ENCODE measurements at places on chromosomes 11 and 22. TPM values are rescaled to one million over a fixed set of nuclear protein-coding genes. Genes with fewer than 3 reads are reported as not detected.

Gene THRSP
- under 0.01 TPM for total RNA-seq

Gene MIOX
- total RNA-seq = under 0.01 TPM

Gene KCNK7
- total RNA-seq = under 0.01 TPM

Gene DCHS1
- total RNA-seq = 11.0 TPM

Gene OR4S2
- total RNA-seq = not detected

Gene PARVG
- not detected for total RNA-seq

Gene DENND5A
- 235 TPM for total RNA-seq

Gene ABCG4
- under 0.01 TPM for total RNA-seq

DNA sequence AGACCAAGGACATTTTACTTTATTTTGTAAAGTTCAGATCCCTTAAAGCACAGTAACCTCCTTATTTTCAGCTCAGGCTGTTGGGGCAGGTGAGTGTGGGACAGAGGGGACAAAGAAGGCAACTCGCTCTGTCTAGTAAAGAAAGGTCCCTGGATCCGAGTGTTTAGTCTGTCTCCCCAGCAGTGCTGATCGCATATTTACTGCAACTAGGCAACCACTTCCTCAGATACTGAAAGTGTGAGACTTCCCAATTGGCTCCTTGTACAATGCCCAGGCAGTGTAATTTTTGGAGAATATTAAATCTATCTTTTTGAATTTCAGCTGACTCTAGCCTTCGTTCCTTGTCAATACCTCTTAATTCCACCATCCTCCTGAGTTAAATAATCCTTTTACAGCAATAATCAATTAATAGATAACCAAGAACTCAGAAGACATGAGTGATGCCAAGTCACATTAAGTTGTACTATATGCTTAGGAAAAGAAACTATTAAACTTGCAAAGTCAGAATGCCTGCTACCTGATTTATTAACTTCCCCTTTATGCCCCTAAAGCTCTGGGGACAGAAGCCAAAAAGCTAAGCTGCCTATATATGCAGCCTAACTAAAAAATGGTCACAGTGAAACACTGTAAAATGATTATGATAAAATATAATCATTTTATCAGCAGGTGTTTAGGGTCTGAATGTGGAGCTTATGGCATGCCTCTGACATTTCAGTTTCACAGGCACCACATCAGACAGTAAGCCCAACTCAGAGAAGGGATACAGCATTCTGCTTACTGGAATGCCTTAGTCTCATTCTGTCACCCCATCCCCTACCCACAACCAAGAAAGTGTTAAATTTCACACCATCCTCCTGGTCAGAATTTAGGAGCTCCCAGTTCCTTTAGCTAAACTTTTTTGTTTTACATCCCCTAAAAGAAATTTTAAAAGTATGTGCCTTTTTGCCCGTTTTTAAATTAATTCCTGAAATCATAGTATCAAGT is 138.7 kb downstream of the TRIM44 start:
- no peaks in the 10 kb centered on the region for H3K27me3 ChIP-seq
- H3K4me1 ChIP-seq = peaks cover 9% of the 10 kb centered on the region
- no peak for DNase-seq

- DNase-seq = no peak
- no peaks in the 10 kb centered on the region for H3K36me3 ChIP-seq
- H3K4me1 ChIP-seq = no peaks in the 10 kb centered on the region
- H3K27me3 ChIP-seq = no peaks in the 10 kb centered on the region
These were observed 219.9 kb upstream of the GRIA4 start for GRCh38 chr11:105389952-105390351.

- no peak for DNase-seq
- no peaks in the 10 kb centered on the region for H3K27me3 ChIP-seq
- no peak overlapping the region for H3K4me3 ChIP-seq
- H3K36me3 ChIP-seq = no peaks in the 10 kb centered on the region
These were observed 489.5 kb downstream of the TBC1D22A start for GRCh38 chr22:47251911-47252310.

DNA sequence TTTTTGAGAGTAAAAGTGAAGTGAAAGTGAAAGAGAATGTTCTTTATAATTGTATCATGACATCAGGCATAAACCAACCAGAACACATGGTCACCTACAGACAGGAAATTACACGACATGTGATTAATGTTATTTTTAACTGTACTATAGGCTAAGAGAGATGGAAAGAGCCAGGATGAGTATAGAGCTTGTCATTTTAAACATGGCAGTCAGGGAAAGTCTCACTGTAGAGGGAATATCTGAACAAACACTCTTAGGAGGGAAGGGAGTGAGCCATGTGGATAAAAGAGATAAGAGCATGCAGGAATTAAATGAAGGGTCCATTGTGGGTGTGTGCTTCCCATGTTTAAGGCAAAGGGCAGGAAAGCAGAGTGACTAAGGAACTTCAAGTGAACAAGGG is 599.1 kb upstream of the FAT3 start:
- H3K27me3 ChIP-seq = no peaks in the 10 kb centered on the region
- DNase-seq = no peak
- H3K4me1 ChIP-seq = no peaks in the 10 kb centered on the region
- no peaks in the 10 kb centered on the region for H3K36me3 ChIP-seq
- H3K27ac ChIP-seq = no peak overlapping the region

GRCh38 chr22:33656808-33657628 is 263.3 kb downstream of the LARGE1 start:
- no peak overlapping the region for H3K4me3 ChIP-seq
- H3K27ac ChIP-seq = no peak overlapping the region
- no peaks in the 10 kb centered on the region for H3K4me1 ChIP-seq
- no peaks in the 10 kb centered on the region for H3K27me3 ChIP-seq

- H3K27ac ChIP-seq = no peak overlapping the region
- H3K4me1 ChIP-seq = peaks cover 4% of the 10 kb centered on the region
- DNase-seq = peak; percentile 96
- H3K36me3 ChIP-seq = no peaks in the 10 kb centered on the region
- no peaks in the 10 kb centered on the region for H3K27me3 ChIP-seq
These were observed 42.2 kb upstream of the FBLN1 start for GRCh38 chr22:45460288-45461109.

DNA sequence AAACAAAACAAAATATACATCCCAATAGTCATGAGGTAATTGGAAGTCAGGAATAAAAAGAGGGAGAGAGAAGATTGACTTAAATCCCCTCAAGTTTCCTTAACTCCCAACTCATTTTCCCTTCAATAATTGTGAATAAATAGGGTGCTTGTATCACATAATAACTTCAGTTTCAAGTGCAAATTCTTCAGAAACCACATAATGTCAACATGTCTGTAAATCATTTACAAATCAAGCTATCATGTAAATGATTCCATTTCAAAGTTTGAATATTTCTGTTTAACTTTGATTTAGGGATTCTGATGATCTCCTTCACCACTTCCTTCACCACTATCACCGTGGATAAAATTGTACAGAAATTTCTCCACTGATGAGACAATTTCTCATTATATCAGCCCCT is 23.2 kb downstream of the CASP5 start:
- no peak for DNase-seq
- no peak overlapping the region for H3K4me3 ChIP-seq
- H3K36me3 ChIP-seq = no peaks in the 10 kb centered on the region
- H3K27ac ChIP-seq = no peak overlapping the region

DNA sequence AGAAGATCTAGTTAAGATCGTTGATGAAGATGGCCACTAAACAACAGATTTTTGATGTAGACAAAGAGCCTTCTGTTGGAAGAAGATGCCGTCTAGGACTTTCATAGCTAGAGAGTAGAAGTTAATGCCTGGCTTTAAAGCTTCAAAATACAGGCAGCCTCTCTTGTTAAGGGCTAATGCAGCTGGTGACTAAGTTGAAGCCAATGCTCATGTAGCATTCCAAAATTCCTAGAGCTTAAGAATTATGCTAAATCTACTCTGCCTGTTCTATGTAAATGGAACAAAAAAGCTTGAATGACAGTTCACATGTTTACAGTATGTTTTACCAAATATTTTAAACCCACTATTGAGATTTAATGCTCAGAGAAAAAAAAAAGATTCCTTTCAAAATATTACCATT is 492.6 kb downstream of the CNTN5 start:
- no peaks in the 10 kb centered on the region for H3K36me3 ChIP-seq
- H3K4me1 ChIP-seq = no peaks in the 10 kb centered on the region

DNA sequence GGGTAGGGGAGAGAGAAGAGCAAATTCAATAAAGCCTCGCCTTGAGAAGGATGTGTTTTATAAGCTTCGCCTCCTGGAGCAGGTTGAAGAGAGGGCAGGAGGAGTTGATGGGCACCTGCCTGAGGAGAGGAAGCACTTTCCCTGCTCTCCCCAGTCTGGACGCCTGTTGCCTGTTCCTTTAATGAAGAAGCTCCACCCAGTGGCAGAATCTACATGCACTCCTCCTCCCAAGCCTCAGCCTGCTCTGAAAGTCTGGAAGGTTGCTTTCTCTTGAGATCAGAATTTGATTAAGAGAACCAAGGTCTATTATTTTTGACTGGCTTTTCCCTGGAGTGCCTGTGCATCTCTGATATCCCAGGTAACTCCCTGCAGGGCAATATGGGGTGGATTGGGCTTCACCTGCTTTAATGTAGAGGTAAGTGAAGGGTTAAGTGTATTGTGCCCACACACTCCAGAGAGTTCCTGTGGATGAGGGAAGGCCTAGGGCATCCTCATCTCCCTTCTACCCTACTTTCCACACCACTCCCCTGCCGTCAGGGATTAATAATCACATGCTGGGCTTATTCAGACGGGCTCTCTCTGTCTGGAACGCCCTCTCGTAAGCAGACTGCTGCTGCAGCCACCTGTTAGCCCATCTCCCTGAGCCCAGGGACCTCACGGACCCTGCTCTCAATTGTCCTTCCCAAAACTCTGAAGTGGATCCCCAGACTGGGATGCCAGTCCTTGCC is 22.3 kb downstream of the NTM start:
- H3K4me3 ChIP-seq = no peak overlapping the region
- H3K27me3 ChIP-seq = no peaks in the 10 kb centered on the region
- H3K36me3 ChIP-seq = no peaks in the 10 kb centered on the region
- no peak overlapping the region for H3K27ac ChIP-seq
- no peak for DNase-seq
- H3K4me1 ChIP-seq = no peaks in the 10 kb centered on the region

DNA sequence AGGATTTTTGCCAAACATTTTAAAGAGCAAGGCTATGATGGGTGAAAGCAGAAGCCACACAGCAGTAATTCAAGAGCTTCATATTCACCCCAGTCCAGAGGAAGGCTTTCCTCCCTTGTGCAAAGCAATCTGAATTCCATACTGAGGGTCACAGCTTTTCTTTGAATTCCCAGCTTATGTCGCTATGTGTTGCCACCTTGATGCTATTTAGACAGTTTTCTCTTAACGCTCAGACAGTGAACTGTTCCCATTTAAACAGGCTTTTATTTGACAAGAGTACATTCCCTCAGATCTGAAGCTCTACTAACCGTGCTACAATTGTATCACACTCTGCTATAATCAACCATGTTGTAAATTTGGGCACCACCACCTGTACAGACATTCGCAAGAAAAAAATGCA is 279.7 kb downstream of the CADM1 start:
- no peaks in the 10 kb centered on the region for H3K36me3 ChIP-seq
- H3K4me1 ChIP-seq = no peaks in the 10 kb centered on the region
- DNase-seq = no peak
- no peak overlapping the region for H3K4me3 ChIP-seq

DNA sequence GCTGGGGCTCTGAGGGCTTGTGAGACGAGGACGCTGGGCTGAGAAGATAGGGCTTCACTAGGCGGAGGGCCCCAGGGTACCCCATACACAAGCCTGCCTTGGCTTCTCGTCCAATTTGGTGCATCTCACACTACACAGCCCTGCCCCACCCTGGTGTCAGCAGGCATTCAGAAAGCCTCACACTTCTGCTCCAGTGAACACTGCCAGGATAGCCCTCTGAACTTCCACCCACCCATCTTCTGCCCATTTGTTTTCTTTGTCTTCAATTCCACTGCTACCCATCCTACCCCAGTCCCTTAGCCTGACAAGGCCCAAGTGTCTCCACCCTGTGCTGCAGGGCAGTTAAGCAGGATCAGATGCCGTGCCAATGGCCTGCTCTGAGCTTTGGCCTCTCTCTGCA is 1.9 kb upstream of the BUD13 start:
- H3K27me3 ChIP-seq = no peaks in the 10 kb centered on the region
- H3K4me3 ChIP-seq = no peak overlapping the region
- no peak overlapping the region for H3K27ac ChIP-seq
- DNase-seq = no peak
- peaks cover 7% of the 10 kb centered on the region for H3K4me1 ChIP-seq
- H3K36me3 ChIP-seq = peaks cover 6% of the 10 kb centered on the region

DNA sequence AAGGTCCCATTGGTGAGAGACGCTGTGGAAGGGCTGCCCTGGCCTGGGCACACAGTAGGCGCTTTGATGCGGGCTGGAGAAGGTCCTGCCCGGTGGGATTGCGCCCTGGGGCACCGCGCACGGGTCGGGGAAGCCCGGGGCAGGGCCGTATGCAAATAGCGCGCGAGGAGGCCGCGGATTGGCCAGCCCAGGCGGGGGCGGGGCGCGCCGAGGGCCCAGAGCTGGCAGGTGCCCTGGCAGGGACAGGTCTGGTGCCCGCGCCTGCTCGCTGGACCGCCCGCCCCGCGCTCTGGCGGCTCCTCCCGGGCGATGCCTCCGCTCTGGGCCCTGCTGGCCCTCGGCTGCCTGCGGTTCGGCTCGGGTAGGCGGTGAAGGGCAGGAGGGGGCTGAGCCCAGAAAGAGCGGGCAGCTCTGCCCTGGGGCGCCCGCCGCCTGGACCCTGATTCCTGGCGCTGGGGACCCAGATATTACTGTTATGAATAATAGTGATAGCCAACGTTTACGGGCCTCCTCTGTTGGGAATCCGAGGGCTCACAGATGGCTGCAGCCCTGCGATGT is at the start of gene UPK3A:
UPK3A (plus strand) TSS at position 245 of the 558 bp plus-strand sequence; CDS start at position 310, 65 bp downstream.
- H3K27me3 ChIP-seq = peaks cover 27% of the 10 kb centered on the region
- H3K36me3 ChIP-seq = no peaks in the 10 kb centered on the region
- DNase-seq = no peak
- H3K4me3 ChIP-seq = no peak within 1 kb of the TSS
- H3K27ac ChIP-seq = no peak within 1 kb of the TSS

GRCh38 chr11:90809581-90809980 is 586.7 kb upstream of the CHORDC1 start:
- no peaks in the 10 kb centered on the region for H3K36me3 ChIP-seq
- no peaks in the 10 kb centered on the region for H3K4me1 ChIP-seq
- no peak overlapping the region for H3K27ac ChIP-seq
- DNase-seq = no peak

GRCh38 chr11:23502826-23503225 is 642.6 kb upstream of the CCDC179 start:
- no peaks in the 10 kb centered on the region for H3K27me3 ChIP-seq
- H3K4me1 ChIP-seq = no peaks in the 10 kb centered on the region
- H3K27ac ChIP-seq = no peak overlapping the region
- no peaks in the 10 kb centered on the region for H3K36me3 ChIP-seq

GRCh38 chr11:95429376-95429907 is 198.4 kb upstream of the SESN3 start:
- H3K36me3 ChIP-seq = no peaks in the 10 kb centered on the region
- no peak overlapping the region for H3K27ac ChIP-seq
- no peak for DNase-seq
- no peaks in the 10 kb centered on the region for H3K4me1 ChIP-seq
- no peak overlapping the region for H3K4me3 ChIP-seq
- H3K27me3 ChIP-seq = no peaks in the 10 kb centered on the region

GRCh38 chr22:41184679-41185078 is 20.4 kb upstream of the L3MBTL2 start:
- no peaks in the 10 kb centered on the region for H3K27me3 ChIP-seq
- H3K27ac ChIP-seq = no peak overlapping the region
- H3K4me3 ChIP-seq = no peak overlapping the region
- H3K4me1 ChIP-seq = no peaks in the 10 kb centered on the region
- no peaks in the 10 kb centered on the region for H3K36me3 ChIP-seq

Data from fibroblast of lung (primary cell).